GM12892 (cell line): ENCODE measurements at places on chromosomes 12 and 14.

DNA sequence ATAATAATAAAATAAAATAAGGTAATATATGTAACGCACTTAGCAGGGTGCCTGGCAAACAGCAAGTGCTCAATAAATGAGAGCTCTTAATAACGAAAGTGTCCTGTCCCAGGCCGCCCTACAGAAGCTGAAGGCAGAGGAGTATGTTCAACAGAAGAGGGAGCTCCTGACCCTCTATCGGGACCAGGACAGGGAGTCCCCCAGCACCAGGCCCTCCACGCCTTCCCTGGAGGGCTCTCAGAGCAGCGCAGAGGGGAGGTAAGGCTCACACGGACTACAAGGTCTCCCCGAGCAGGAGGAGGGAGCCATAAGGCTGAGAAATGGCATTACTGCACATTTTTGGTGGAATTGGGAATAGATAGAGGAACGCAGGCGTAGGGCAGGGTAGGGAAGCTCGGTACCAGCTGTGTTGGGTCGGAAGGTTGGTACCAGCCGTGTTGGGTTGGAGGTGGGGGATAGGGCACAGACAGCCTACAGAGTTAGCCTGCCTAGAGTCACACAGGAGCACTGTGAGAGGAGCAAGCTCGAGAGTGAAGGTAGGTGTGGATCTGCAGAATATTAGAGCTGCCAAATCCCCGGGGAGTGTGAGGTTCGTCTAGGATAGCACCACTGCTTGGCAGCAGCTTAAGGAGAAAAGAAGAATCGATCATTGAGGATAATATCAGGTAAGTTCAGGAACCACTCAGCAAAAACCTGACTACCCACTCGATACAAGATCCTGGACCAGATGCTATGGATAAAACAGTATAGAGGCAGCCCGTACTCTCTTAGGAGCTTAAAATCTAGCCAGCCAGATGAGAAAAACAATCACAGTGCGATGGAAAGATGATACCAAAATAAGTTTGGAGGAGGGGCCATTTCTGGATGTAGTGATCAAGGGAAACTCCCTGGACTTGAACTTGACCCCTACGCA is 15.3 kb downstream of the TNFRSF1A start:
- DNase-seq, result no peak

DNA sequence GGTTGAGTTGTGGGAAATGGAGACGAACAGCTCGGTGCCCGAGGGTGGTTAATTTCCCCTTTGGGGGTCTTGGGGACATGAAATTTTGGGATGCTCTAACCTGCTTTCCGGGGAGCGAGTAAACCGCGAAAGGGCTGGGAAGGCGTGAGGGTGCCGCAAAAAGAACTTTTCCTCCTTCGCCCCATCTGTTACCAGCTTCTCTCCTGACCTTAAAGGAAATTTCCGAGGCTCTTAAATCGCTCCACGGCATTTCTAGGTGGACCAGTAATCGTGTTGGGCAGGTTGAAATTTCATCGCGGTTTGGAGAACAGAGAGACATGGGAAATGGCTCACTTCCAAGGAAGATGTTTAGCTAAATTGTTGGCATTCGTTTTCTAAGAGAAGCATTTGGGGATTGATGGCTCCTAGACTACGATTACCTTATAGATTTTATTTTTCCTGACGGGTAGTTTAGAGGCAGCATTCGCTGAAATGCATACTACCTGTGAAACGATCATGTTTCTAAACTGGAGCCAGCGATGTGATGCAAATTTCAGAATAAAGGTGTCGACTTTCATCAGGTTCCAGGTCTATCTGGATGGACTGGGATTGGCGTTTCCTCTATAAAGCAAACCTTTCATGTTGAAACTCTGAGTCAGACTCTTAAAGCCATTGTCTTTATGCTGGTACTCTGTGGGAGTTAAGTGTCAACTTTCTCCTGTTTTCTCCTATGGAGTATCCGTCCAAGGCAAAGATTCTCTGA is 414.5 kb downstream of the PCNX1 start:
- DNase-seq, result no peak

DNA sequence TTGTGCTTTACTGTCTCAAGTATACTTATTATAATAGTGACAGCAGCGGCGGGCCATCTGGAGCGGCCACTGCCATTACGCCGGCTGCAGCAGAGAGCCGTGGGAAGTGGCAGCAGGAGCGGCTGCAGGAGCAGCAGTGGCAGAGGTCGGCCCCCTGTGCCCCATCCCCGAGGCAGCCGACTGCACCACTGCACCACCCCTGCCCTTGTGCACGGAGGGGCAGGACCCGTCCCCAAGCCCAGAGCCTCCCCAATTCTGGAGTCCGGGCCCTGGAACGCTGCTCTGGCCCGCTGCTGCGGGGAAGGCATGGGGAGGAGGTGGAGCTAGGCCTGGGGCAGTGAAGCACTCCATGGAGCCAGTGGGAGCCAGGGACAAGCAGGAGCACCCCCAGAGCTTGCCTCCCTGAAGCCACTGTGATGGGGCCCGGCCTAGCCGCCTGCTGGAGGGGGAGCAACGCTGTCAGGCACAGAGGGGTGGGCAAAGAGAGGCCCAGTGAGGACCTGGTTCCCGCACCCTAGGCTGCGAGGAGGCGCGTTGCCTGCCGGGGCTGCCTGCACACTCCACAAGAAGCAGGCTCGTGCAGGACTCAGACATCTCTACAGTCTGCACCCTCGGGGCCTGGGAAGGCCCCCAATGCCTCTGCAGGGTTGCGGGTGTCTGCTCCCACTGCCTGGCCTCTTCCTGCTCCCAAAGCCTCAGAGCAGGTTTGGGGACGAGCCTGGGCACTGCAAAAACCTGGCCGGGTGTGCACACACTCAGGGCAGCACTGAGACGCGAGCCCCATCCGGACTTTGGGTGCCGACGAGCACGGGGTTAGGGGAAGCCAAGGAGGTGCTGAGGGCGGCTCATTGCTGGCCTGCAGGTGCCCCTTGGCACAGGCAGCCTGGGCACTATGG is 74.2 kb upstream of the RASSF8 start:
- no peak for DNase-seq

- DNase-seq, result no peak
These were observed 133.3 kb downstream of the MON2 start for GRCh38 chr12:62599854-62600437.
